ENCODE measurements at places on chromosomes 1 and 21. TPM values are rescaled to one million over a fixed set of nuclear protein-coding genes. Genes with fewer than 3 reads are reported as not detected.

The HSPA6 gene
- total RNA-seq: 0.28 TPM

DNA sequence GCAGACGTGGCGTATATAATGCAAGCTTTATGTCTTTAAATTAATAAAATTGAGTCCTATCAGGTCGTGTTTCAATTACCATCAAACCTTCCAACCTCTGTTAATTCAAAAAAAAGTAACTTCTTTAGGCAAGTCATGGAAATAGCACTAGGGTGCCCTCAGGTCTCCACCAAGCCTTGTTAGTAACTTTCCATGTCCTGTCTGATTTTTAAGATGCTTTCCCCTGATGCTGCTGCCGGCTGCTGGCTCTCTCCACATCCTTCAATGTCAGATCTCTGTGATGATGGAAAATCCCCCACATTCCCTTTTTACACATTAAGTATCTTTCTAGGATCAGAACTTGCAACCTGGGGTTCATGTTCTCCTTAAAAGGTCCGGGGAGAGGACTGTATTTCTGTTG lies 3.0 kb downstream of the ERG start:
- no peak for DNase-seq

The GBP4 gene
- total RNA-seq: 0.83 TPM

DNA sequence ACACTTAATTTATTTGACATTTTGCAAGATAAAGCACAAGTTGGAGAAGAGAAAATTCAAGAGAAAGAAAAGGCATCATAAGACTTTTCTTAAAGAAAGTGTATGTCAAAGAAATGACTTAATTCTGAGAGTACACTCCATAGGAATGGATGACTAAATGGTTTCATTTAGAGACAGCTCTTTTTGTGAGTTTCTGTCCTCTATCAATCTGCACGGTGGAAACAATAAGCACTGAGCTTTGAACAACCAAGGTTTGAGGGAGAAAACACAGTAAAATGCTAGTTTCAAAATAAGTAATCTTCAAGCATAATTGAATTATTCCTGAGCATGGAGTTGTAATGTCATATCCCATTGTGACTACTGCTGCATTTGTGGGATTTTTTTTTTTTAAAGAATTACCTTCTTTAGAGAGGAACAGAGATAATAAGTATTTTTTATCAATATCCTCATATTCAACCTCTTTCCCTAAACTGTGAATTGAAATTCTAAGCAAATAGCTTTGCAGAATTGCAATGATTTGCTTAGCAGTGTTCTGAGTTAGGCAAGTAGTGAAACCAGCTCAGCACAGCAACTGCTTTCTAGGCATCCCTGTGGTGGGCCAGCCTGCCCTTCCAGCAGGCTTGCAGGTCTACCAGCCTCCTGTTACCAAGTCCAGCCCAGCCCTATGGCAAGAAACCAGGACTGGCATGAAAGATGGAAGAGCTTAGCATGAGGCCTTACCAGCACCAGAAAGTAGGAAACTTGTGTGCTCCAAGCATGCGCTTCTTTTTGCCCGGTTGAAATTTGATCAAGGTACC lies 38.2 kb downstream of the KCNJ6 start:
- DNase-seq: no peak

GRCh38 chr1:3247521-3248121 lies 178.6 kb downstream of the PRDM16 start:
- DNase-seq: no peak

The TEX38 gene
- not detected for total RNA-seq

DNA sequence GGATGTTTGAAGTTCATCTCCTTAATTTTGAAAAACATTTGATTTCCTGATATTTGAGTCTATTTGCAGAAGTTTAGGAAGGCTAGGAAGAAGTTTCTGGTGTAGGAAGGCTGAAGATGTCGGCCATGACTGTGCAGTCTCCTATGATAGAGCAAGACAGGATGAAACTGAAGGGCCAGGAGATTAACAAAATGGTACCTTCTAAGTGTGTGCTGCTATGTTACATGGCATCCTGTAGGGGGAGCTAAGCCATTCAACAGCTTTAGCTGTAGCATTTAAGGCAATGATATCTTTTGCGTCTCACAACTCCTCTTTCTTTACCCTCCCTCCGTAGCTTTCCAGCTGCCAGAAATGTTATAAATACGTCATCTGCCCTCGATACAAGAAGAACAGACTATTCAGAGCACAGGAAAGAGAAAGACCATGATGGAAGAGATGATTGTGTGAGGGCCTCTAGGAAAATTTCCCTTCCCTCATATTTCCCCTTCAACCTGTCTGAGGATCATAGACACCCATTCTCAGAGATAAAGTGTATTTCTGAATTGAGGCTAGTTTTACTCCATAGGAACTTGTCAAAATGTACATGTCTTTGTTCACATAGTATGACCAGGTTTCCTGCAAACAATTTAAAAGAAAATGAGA lies 61.1 kb downstream of the XCL1 start:
- no peak for DNase-seq

DNA sequence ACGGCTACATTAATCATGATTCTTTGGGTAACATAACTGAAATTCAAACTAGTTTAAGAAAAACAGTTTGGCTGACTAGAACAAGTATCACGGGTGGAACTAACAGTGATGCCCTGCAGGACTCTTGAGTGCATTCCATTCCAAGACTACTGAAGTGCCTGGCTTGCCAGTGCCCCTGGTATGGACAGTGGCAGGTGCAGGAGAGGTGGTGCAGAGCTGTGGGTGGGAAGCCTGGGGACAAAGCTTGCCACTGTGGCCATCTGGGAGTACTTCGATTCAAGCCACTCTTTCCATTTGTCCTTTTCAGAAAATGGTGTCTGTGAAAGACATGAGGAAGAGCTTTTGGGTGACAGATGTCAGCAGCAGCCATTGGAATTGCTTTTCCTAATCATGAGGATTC lies 166.5 kb downstream of the RRAGC start:
- DNase-seq: no peak

The DCST1 gene
- total RNA-seq: 0.43 TPM

Measured in PC-9 (cell line).